ENCODE measurements at places on chromosomes 1 and 21.

- no peak for DNase-seq
Observed at GRCh38 chr1:201294876-201295275, 11.6 kb downstream of the PKP1 start.

- DNase-seq = peak; percentile 84
Observed at GRCh38 chr1:206864939-206865671, at the start of gene IL20. TSS of gene IL20 (plus strand) at chr1:206865623. CDS start at chr1:206865853, 230 bp downstream.

DNA sequence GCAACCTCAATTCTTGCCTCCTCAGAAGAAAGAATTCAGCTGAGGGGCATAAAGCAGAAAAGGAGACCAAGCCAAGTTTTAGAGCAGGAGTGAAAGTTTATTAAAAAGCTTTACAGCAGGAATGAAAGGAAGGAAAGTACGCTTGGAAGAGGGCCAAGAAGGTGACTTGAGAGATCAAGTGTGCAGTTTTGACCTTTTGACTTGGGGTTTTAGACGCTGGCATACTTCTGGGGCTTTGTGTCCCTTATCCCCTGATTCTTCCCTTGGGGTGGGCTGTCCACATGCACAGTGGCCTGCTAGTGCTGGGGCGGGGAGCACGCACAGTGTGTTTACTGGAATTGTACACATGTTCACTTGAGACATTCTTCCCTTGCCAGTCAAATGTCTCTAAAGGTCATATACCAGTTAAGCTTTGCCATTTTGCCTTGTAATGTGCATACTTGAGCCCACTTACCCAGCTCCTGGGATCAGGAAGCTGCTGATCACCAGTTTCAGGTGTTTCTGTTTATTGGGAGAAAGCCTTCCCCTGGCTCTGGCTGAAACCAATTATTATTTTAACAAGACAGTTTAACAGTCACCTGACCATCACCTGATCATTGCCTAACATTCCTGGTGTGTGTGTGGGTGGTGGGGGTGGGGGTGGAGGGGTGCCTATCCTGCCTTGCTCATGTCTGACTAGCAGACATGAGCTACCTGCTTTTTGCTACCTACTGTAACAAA, 36.2 kb downstream of the UTP25 start:
- no peak for DNase-seq

DNA sequence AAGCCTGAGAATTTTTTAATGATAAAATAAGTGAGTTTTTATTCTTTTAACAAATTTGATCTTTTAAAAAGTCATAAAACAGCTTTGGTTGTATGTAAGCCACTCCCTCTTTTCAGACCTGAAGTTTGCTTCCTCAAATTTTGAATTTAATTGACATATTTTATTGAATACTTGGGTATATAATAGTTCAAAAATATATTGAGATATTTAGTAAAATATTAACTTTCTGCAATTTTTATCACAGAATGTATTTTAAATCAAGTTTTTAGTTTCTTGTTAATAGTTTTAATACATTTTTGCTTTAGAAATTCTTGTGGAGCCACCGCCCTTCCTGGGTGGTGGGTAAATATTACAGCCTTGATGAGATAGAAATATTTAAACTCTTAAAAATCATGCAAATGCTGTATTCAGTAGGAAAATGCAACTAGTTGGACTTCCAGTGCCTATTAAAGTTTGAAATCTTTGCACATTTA, 867 bp downstream of the PTPRC start:
- DNase-seq = no peak

DNA sequence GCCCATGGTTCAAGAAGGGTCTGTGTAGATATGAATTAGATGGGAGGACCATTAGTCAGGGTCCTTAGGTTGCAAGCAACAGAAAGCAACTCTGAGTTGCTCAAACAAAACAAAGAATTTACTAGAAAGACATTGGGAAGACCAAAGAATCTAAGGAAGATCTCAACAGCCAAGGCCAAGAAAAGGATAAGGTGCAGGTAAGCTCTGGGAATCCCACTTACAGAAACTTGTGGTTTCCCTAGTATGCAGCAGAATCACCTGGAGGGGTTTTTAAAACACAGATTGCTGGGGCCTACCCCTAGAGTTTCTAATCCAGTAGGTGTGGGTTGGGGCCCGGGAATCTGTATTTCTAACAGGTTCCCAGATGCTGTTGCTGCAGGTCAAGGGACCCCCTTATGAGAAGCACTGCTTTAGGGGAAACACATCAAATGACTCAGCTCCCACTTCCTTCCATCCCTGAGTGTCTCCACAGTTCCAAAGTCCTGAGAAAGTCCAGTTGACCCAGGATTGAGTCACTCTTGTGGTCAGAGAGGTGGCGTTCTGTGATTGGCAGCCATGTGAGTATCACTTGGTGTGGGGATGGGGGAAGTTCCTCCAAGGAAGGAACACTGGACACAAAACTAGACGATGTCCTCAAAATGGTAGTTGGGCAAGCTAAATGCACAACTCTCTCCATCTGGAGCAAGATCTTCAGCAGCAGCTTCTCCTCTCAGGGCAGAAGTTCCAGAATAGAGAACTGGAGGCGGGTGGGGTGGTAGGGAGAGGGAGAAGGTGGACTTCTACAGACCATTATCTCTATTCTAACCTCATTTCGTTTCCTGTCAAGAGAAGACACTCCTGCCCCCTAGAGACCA, 24.2 kb upstream of the EYA3 start:
- DNase-seq = peak; percentile 49

DNA sequence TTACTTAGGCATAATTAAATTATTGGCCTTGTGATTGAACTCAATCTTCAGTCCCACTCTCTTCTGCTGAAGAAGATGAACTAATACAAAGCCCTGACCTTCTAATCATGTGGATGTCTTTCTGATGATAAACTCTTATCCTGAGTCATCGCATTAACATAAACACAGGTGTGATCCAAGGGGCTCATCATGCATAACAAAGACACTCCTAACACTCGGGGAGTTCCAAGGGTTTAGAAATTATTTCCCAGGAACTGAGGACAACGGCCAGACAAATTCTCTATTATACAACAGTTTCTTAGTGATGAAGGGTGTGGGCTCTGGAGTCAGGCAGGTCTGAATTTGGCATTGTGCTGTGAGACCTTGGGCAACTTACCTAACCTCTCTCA, 18.0 kb downstream of the DUSP10 start:
- no peak for DNase-seq

GRCh38 chr1:63946866-63947491, 173.2 kb downstream of the ROR1 start:
- DNase-seq = peak; percentile 49
